RPMI7951 (cell line): ENCODE measurements at places on chromosomes 7 and 10. TPM values are rescaled to one million over a fixed set of nuclear protein-coding genes. Genes with fewer than 3 reads are reported as not detected.

The NEUROD6 gene
- not detected in 2 replicates for total RNA-seq

The NAMPT gene
- total RNA-seq: 231 and 289 TPM in 2 replicates

The LGI1 gene
- 0.12 TPM in 1 of 2 replicates, not detected in the other for total RNA-seq

The IL2RA gene
- total RNA-seq: not detected in 2 replicates

The SLK gene
- total RNA-seq: 51.6 and 64.0 TPM in 2 replicates

The TCAF2 gene
- total RNA-seq: 3.6 and 4.2 TPM in 2 replicates

The DPYSL4 gene
- 0.88 and 1.6 TPM in 2 replicates for total RNA-seq

The STAG3 gene
- total RNA-seq: 2.5 and 3.8 TPM in 2 replicates

The BLNK gene
- total RNA-seq: not detected in 2 replicates

The NOD1 gene
- 9.1 and 12.3 TPM in 2 replicates for total RNA-seq

The PTPRN2 gene
- 6.8 and 9.0 TPM in 2 replicates for total RNA-seq

The MNX1 gene
- 1.8 and 2.0 TPM in 2 replicates for total RNA-seq

- no peak for DNase-seq
Measured at GRCh38 chr10:122464250-122464510, 2.8 kb downstream of the HTRA1 start.

- DNase-seq: peak; percentile 59
Measured at GRCh38 chr7:22351878-22352277, 5.1 kb downstream of the RAPGEF5 start.

GRCh38 chr10:26437637-26438461 lies at the start of gene APBB1IP:
TSS of gene APBB1IP (plus strand) at chr10:26438341. CDS start at chr10:26492327, 53,986 bp downstream.
- peak; percentile 82 for DNase-seq

DNA sequence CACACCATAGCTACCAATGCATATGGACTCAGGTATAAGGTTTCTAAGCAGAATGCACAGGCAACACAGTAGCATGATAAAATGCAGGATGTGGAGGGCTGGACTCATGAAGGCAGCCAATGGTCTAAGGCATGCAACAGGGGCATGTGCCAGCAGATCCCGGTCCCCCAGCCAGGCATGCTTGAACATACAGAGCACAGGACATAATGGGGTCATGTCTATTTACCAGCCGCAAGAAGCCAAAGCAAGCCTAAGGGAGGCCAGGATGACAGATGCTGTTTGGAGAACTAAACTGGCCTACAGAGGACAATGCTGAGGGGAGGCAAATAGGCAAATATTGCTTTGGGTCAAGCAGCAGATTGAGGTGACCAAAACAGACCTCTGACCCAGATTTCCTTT lies 60.0 kb upstream of the PDLIM1 start:
- DNase-seq: no peak

GRCh38 chr7:24500599-24500998 lies 72.7 kb upstream of the PALS2 start:
- no peak for DNase-seq

DNA sequence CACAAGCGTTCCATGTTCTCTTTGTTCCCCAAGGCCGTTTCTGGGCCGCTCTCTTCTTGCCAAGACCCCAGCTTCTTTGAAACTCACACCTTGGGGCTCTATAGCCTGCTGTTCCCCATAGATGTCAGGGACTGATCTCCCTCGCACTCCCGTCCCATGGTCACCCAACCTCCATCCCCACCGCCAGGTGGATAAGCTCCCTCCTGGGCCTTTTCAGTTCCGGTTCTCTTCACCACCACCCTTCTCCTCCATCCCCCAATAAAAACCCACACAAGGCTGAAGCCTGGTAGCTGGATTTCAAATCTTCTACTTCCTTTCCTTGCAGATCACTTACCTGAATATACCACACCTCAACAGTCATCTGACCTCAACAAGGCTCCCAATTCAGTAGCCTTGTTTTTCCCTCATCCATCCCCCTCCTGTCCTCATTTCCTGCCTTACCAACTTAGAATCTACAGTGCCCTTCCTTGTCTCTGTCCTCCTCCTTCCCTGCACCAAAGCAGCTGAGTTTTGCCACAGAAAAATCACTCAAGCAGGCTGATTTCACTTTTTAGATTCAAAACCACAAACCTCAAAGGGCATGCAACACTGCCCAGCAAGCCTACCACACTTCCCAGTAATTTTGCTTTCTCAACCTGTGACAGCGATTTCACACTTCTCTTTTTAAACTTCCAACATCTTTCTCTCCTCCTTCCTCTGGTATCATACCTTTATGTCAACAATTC lies 7.7 kb downstream of the SLC37A3 start:
- DNase-seq: peak; percentile 69

DNA sequence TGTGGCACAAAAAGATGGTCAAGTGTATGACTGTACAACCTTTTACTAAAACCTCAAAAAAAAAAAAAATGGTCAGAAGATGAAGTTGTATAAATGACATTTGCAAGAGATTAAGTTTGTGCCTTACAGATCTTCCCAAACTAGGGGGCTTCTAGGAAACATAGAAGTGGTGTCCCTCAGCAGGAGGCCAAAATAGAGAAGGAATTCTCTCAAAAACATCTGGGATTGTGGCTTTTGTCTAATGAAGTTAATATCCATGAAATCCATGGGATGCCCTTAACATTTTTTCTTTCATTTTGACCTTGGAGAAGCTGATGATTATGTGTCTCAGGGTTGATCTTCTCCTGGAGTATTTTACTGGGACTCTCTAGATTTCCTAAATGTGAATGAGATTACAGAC lies 62.2 kb downstream of the CASD1 start:
- DNase-seq: no peak

DNA sequence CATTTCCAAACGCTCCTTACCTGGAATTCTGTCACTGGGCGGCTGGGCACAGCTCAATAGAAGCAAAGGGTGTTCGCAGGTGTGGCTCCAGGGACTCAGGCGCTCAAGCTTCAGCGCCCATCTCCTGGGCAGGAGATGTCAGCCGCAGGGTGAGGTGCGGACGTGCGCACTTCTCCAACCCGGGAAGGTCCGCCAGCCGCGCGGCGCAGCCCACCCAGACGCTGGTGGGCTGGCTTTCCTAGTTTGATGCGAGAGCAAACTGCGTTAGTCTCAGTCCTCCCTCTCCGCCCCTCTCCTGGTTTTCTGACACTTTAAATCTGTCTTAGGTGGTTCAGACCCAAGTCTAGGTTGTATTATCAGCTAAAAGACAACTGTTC lies 267 bp downstream of the CALCR start:
- DNase-seq: no peak

DNA sequence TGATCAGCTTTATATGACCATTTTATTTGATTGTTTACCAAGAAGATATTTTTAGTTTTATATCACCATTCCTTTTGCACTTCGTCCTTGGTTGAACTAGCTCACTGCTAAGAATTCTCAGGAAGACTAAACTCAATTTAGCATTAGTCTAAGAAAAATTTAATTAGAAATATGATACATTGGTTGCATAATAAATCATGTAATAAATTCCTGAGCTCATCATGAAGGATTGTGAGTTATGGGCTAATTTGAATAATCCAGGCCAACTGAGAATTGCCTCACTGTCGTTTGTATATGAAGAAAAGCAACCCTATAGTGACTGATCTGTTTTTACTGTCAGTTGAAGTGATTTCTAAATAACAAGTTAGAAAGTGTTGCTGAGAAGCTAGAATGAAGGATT lies 725.5 kb downstream of the DNAJB9 start:
- DNase-seq: no peak

DNA sequence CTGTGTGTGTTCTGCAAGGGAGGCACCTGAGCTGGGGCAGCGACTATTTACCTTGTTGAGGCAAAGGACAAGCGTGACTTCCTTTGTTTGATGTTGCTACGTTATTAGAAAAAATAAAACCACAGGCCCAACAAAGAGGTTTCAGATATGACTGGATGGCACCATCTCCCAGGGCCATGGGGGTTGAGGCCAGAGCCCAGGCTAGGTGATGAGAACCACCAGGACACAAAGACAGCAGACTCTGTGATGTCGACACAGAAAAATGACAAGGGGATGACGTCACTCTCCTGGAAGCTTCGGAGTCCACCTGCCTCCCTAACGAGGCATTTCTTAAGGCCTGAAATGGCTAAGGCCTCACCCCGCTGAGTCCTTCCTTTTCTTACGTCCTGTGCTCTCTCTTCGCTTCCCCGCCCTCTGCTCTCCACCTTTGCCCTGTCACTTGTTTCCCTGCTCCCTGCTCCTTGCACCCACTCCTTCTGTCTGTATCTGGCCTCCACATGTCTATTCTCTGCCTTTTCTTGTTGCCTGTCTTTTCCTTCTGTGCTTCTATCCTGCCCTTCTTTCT lies 83.0 kb upstream of the ADRB1 start:
- DNase-seq: no peak

DNA sequence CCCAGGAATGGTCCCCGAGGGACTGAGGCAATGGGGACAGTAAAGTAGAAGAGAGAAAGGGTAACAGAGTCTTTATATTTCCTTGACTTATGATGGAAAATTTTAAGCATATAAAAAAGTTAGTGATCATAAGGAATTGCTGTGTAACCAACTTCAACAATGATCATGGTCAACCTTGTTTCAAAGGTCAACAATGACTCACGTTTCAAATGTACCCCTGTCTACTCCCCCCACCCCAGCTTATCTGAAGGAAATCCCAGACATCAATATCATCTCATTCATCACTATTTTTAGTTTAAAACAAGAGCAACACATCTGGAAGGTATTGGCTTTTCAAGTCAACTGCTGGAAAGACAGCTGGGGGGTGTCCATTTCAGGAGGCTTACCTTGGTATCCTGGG lies 92.9 kb downstream of the SMURF1 start:
- DNase-seq: no peak

DNA sequence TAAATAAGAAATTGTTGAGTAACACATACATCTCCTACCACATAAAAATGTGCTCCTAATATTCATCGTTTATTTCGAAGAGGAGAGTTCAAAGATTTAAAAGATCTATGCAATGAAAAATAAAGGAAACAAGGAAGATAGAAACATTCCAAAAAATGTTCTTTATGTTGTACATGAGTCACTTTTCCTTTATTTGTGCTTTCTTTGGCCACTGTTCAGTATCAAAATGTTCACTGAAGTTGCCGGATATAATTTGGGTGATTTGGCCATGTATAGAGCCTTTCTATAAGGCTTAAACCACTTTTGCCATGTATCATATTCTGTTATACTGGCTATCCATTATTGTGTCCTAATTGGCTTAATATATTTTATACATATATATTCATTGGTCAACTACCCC lies 62.9 kb upstream of the PRR15 start:
- no peak for DNase-seq

GRCh38 chr7:102140952-102141370 lies 145.7 kb upstream of the SH2B2 start:
- DNase-seq: no peak

GRCh38 chr7:6423942-6424701 lies 23.6 kb downstream of the DAGLB start:
- DNase-seq: no peak

DNA sequence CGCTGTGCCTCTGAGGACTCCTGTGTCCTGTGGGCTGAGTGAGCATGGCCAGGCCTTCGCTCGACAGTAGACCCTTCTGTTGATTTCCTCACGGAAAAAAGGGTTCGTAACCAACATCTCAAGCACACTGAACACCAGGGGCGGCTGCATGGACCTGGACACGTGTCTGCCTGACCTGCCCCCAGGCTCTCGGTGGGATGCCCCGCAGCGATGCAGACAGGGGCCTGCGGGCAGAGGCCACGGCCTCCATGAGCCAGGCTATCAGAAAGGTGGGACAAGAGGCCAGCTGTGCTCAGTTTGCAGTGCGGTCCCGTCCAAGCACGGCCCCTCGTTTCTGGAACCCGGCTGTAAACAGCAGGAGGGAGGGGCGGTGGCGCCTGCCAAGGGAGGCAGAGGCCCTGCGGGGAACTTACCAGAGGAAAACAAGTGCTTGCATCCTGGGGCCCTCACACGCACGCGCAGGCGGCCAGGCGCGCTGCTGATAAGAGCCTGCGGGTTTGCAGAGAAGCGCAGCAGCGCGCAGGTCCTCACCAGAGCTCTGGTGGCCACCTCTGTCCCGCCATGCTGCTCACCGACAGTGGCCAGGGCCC lies 10.6 kb downstream of the GPR146 start:
- DNase-seq: no peak

DNA sequence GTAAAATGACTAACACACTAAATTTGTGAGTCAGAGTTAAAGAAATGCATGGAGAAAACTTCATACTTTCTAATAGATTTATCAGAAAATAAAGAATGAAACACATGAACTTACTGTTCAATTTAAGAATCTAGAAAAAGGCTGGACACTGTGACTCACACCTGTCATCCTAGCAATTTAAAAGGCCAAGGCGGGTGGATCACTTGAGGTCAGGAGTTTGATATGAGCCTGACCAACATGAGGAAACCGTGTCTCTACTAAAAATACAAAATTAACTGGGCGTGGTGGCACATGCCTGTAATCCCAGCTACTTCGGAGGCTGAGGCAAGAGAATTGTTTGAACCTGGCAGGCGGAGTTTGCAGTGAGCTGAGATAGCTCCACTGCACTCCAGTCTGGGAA lies 1106.2 kb upstream of the LRRN3 start:
- no peak for DNase-seq

GRCh38 chr10:18404530-18404929 lies 246.9 kb downstream of the NSUN6 start:
- no peak for DNase-seq

- no peak for DNase-seq
Measured at GRCh38 chr10:78327778-78328591, 294.3 kb downstream of the RPS24 start.

DNA sequence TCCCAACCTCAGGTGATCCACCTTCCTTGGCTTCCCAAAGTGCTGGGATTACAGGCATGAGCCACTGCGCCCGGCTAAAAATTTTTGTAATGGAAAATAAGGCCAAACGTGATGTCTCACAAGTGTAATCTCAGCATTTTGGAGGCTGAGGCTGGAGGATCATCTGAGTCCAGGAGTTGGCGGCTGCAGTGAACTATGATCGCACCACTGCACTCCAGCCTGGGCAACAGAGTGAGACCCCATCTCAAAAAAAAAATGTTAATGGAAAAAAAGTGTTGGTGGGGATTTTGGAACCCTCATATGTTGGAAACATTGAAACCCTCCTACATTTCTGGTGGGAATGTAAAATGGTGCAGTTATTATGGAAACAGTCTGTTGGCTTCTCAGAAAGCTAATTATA lies 2.7 kb upstream of the SRPK2 start:
- no peak for DNase-seq

- no peak for DNase-seq
Measured at GRCh38 chr10:6202098-6202683, 541 bp upstream of the PFKFB3 start.

GRCh38 chr7:77460057-77460486 lies 43.9 kb upstream of the GSAP start:
- no peak for DNase-seq

DNA sequence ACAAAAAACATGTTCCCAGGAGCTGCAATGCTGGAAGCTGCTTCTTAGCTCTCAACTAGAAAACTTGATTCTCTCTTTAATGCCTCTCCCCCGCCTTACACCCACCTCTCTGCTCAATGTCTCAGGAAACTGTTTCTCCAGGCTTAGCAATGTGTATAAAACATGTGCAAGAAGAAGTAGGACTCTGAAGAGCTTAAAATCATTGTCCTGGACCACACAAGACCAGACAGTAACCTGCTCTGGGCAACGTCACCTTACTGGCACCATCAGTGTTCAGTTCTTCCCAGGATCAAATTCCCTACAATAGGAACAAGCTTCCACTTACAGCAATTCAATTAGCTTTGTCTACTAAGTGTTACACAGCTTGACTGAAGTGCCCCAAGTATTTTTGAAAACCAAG lies 104.9 kb downstream of the RAPGEF5 start:
- no peak for DNase-seq

- DNase-seq: peak; percentile 64
Measured at GRCh38 chr10:114100848-114101741, 57.4 kb downstream of the ADRB1 start.
